ENCODE measurements at places on chromosomes 11 and 22.

- DNase-seq: no peak
Observed at GRCh38 chr11:100328626-100329340, 358.3 kb upstream of the ARHGAP42 start.

GRCh38 chr11:118872403-118872821 is 11.3 kb upstream of the CXCR5 start:
- DNase-seq: no peak

DNA sequence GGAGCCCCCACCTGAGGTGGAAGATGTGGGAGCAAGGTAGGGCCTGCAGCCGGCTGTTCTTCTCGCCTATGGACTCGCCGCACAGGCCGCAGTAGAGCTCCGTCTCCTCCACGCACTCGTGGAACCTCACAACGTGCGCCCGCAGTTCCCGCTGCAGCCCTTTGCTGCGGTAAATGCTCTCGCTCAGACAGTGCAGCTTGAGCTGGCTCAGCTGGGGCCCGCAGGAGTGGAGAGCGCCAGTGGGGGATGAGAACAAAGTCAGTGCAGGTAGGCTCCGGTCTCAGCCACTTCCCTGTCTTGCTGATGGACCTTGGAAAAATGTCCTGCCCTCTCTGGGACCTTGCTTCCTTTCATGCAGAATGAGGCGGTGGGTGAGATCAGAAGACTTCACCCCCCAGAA is 10.2 kb downstream of the RAPSN start:
- no peak for DNase-seq

DNA sequence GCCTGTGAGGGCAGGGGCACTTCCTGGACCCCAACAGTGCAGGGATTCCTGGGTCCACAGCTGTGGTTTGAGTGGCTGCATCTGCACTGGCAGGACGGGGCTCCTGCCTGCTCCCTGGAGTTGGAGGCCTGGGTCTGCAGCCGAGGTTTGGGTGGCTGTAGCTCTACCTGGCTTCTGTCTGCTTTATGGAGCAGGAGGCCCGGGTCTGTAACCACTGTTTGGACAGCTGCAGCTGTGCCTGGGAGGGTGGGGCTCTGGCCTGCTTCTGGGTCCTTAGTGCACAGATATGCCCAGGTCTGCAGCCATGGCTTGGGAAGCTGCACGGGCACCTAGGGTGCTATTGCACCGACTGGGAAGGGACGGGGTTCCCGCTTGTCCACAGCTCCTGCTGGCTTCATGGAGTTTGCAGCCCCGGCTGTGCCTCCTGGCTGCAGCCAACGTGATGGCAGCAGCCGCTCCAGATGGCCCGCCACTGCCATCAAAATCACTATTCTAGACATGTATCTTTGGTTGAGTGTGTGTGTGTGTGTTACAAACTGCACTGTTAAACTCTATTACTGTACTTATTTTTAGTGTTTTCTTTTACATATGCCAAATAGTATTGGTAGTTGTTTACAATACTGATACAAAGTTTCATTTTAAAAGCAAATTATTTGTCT is 412.3 kb upstream of the KIRREL3 start:
- DNase-seq: no peak

GRCh38 chr11:76747153-76747914 is 35.8 kb upstream of the TSKU start:
- no peak for DNase-seq

DNA sequence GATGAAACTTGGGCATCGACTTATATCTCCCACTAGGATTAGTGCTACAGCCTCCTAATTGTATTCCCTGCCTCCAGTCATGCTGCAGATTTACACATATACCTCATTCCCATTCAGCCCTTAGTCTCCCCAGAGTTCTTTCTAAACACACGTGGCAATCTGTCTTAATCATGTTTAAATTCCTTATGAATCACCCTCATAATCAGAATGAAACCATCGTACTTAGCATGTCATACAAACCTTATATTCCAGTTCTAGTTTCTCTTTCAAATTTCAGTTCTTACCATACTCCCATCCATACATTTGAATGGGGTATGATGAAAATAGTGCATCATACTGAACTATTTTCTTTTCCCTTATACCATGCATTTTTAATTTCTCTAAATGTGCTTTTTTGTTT is 6.0 kb upstream of the OR10A2 start:
- DNase-seq: no peak

GRCh38 chr11:17481905-17482304 is 5.3 kb upstream of the ABCC8 start:
- no peak for DNase-seq
